ENCODE measurements at places on chromosomes 13 and 19. TPM values are rescaled to one million over a fixed set of nuclear protein-coding genes. Genes with fewer than 3 reads are reported as not detected.

- H3K27ac ChIP-seq = no peak overlapping the region
- peaks cover 7% of the 10 kb centered on the region for H3K4me1 ChIP-seq
- H3K4me3 ChIP-seq = no peak overlapping the region
Measured at GRCh38 chr19:4347521-4347920, 4.2 kb downstream of the MPND start.

- H3K4me3 ChIP-seq = no peak overlapping the region
- no peak overlapping the region for H3K27ac ChIP-seq
- no peak for DNase-seq
Measured at GRCh38 chr19:33366127-33366526, 7.4 kb upstream of the CEBPG start.

DNA sequence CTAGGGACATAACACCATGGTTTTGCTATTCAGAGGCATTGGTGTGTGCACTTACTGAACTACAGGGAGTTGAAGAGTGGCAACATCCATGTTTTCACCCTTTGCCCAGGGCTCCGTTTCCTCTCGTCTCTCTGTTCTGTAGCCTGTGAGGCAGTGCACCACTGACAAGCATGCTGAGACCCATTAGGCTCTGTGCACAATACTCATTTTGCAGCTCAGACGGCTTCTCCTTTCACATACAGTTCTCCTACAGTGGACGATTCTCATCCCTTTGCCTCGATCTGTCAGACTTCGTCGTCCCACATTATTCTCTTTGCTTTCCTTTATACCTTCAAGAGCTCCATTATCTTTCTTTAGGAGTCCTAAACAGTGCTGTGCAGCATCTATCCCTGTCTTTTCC, 403.7 kb downstream of the MYO16 start:
- H3K27ac ChIP-seq = no peak overlapping the region
- DNase-seq = no peak
- H3K27me3 ChIP-seq = no peaks in the 10 kb centered on the region

FCHO1 gene
- total RNA-seq = 0.67 TPM

DNA sequence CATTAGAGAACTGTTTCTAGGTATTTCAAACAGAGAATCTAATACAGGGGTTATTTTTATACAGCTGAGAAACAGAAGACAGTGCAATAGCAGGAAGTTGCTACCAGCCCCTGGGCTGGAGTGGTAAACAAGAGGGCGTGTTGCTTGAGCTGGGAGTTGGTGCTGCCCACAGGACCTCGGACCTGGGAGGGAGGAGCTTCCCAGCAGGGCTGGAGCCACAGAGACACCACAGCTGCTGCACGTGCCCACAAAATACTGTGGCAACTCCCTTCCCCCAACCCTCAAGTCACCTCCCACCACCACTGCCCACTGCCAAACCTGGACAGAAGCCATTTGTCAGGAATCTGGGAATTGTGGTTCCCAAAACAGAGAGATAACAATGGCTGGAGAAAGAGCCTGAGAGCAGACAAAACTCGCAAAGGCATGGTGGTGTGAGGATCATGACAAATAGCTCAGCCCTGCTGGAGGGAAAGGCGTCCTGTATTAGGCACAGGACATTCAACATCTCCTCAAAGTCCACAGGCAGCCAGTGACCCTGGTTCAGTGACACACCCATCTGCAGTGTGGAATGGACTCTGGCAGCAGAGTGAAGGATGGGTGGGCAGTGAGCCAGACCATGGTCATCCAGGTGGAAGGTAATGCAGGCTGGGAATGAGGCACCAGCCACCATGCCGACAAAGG, 57.2 kb downstream of the SPATA13 start:
- H3K27me3 ChIP-seq = no peaks in the 10 kb centered on the region
- peak overlapping the region; percentile 90 for H3K27ac ChIP-seq
- H3K36me3 ChIP-seq = no peaks in the 10 kb centered on the region
- no peak overlapping the region for H3K4me3 ChIP-seq

- peaks cover 31% of the 10 kb centered on the region for H3K4me1 ChIP-seq
- no peaks in the 10 kb centered on the region for H3K27me3 ChIP-seq
- peak overlapping the region; percentile 91 for H3K27ac ChIP-seq
- no peak overlapping the region for H3K4me3 ChIP-seq
- H3K36me3 ChIP-seq = no peaks in the 10 kb centered on the region
- DNase-seq = peak; percentile 80
Measured at GRCh38 chr19:28840891-28841290, 372.1 kb downstream of the UQCRFS1 start.

- no peak overlapping the region for H3K4me3 ChIP-seq
- DNase-seq = no peak
- no peak overlapping the region for H3K27ac ChIP-seq
Measured at GRCh38 chr13:75079226-75079625, 402.7 kb downstream of the TBC1D4 start.

Data from thyroid gland (tissue), 4 donors.